KBM-7 (cell line): ENCODE measurements at places on chromosomes 6 and 20.

GRCh38 chr6:28865401-28866204 lies 58.2 kb downstream of the TRIM27 start:
- peak; percentile 77 for DNase-seq

- DNase-seq: no peak
Measured at GRCh38 chr6:167653561-167653960, 173.2 kb upstream of the AFDN start.

DNA sequence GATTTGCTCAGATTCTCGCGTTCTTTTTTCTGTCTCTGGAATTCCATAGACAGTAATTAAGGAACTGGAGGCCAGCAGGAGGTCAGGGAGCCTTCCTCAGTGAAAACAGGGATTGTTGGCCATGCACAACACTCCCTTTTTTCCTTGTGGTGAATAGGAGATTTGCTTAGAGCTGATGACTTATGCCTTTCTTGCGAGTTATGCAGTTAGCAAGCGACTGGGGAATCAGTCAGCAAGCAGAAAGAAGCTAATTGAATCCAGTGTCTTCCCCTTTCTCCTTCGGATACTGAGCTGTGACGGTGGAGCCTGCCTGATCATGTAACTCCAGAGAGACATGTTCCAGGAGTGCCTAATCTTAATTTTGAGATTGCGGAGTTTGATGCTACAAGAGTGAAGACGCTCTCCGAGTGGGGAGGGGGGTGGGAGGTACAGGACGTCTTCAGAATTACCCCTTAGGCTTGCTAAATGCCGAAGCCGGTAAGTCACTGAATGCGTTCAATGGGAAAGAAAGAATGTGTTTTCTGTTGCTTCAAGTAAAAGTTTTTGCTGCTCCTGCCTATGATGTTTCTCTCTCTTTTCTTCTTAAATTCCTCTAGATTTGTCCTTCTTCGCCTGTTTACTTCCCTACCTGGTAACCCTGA lies 165.9 kb downstream of the SASH1 start:
- DNase-seq: no peak

DNA sequence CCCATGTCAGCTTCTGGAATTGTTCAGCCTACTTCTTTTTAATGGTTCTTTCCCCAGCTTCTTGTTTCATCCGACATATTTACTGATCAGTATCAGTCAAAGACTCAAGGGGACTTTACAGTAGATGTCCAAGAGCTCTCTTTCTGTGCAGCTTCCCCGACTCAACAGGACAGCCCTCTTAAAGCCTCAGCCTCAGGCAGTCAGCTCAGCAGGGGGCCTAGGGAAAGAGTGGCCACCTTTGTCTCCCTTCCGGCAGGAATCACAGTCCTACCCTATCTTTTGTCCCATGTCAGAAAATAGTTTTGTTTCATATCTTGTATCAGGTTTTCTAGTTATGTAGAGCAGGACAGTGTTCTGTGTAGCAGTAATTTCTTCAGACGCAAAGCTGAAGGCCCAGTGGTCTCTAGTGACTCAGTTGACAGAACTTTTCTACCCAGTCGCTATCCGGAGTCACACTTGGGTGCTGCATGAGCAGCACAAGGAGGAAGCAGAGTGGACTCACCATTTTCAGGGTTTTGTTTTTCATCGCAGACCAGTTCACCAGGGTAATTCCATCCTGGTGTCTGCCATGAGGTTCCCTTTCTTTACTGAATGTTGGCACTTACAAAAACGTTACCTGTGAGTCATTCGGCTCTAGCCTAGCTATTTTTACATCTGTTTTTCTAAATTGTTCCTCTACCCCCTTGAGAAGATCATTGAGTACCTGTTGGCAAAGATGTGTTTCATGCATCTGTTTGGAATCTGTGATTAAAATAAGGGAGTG lies 47.7 kb downstream of the SPATA2 start:
- DNase-seq: no peak

GRCh38 chr20:33093074-33093473 lies 13.6 kb downstream of the BPIFB4 start:
- no peak for DNase-seq

GRCh38 chr6:113120224-113120581 lies 736.9 kb upstream of the MARCKS start:
- no peak for DNase-seq

DNA sequence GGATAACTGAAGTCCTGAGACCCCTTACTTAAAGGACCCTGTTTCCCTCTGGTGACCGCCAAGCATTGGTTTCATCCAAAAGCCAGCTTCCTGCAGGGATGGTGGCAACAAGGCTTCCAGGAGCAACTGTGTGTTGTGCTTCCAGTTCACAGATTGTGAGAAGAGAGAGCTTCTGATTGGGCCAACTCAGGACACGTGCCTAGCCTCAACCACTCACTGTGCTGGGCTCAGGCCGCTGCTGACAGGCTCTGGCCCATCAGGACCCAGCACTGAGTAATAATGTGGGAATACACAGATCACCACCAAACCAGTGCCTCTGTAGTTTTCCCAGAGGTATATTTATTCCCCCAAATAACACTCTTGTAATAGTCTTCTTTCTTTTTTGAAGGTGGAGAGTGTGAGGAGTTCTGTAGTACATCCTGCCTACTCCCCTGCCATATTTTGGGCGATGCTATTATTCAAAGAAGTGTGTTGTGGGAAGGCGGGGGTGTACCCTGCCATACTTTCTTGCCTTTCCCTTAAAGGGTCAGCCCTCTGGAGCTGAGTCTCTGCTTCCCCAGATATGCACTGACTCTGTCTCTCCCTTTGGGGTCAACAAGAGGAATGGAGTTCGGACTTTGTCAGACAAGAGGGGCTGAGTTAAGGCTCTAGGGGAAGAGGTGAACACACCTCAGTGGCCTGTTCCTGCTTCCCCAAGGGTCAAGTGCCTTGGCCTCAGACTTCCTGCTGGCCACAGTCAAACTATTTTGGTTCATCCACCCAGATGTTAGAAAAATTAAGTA lies 23.2 kb downstream of the PPP1R16B start:
- DNase-seq: no peak

DNA sequence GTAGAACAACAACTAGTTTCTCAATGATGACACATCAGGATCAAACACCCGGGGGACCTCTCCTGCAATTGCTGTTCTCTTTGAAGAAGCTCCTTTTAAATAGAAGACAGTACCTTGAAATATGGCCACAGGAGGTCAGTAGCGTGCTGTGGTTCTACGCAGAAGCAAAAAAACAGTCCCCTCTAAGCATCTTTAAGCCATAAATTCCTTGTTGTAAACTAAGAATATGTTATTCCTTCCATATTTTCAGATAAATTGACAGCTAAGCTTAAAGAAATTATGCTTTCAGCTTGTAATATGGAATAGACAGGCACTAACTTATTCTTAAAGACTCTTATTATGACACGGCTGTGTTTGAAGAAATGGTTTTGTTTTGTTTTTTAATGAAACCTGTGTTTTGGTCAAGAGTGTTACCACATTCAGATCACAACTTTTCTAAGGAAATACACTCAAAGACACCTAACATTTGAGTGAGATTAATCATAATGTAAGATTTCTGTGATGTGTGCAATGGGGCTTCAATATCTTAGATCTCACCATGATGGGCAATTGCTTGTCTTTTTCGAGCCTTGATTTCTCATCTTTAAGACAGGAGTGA lies 49.7 kb upstream of the IL20RA start:
- DNase-seq: peak; percentile 79

DNA sequence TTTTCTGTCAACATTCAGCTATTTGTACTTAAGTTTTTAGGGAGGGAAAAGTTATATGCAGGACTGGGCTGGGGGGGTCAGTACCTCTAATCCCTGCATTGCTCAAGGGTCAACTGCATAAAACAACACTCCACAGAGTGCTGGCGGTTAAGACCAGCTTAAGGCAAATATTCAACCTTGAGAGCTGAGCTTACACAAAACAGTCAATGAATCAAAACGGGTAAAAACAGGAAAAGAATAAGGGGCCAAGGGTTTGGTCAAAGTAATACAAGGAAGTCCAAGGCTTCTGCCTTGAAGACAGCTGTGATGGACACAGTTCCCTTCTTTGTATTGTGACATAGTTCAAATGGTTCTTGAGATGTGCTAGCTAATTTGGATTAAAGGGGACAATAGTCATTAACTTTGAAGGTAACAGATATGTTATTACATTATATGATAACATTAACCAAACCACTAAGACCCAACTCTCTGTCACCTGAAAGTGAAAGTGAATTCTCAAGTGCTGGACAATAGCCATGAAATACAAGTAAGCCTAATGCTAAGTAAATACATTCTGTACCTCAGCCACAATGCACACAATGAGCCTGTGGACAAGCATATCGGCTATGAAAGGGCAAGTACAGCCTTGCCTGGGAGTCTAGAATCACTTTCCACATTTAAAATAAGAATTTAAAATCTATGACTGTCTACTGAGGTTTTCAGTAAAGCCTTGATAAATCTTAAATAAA lies 106.8 kb downstream of the PDE10A start:
- no peak for DNase-seq

GRCh38 chr6:27532820-27533538 lies 60.1 kb upstream of the ZNF184 start:
- DNase-seq: no peak

DNA sequence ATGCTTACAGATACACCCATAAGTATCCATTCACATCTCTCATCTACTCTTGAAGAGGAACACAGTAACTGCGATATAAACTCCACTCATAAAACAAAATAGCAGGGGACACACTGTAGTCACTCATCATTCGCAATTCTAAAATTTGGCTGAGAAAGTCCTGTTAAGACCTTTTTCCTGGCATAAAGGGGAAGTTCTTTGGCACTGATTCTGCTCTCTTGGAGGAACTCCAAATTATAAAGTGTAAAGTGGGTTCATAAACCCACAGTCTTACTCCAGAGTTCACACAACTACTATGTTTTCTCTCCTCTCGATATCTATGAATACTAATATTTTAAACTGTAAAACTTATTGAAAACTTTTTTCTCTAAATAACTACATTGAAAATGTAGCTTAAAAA lies 80.6 kb downstream of the ADGB start:
- DNase-seq: no peak

DNA sequence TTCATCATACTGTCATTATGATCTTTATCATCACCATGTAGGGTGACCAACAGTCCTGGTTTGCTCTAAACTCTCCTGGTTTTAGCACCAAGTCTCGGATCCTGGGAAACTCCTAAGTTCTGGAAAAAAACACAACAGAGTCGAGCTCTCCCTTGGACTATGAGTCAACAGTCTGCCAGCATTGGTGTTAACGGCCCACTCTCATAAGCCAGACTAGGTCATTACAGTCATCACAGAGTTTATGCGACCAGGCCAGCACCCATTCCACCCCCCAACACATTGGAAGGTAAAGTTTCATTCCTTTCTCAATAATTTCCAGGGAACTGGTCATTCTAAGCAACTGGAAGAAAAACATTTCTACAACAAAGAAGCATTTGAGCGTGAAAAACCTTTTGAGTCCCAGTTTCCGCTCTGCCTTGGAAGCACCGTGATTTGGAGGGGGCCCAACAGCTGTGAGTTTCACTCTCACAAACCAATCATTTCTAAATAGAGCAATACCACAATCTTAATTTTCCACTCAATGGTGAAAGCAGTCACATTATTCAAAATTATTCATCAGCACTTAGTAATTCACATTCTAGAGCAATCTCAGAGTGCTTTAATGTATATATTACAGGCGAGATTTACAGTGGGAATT lies 445.0 kb downstream of the CDH26 start:
- no peak for DNase-seq

- DNase-seq: no peak
Measured at GRCh38 chr6:126888727-126889725, 229.4 kb upstream of the RSPO3 start.

DNA sequence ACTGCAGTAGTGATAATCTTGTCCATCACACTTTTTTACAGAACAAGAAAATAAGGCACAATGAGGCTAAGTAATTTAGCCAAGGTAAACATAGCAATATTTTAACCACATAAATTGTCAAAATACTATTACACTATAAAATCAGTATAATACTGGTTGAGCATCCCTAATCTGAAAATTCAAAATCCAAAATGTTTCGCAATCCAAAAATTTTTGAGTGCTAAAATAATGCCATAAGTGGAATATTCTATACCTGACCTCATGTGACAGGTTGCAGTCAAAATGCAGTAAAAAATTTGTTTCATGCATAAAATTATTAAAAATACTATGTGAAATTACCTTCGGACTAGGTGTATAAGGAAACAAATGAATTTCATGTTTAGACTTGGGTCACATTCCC lies 101.5 kb downstream of the PDSS2 start:
- no peak for DNase-seq

DNA sequence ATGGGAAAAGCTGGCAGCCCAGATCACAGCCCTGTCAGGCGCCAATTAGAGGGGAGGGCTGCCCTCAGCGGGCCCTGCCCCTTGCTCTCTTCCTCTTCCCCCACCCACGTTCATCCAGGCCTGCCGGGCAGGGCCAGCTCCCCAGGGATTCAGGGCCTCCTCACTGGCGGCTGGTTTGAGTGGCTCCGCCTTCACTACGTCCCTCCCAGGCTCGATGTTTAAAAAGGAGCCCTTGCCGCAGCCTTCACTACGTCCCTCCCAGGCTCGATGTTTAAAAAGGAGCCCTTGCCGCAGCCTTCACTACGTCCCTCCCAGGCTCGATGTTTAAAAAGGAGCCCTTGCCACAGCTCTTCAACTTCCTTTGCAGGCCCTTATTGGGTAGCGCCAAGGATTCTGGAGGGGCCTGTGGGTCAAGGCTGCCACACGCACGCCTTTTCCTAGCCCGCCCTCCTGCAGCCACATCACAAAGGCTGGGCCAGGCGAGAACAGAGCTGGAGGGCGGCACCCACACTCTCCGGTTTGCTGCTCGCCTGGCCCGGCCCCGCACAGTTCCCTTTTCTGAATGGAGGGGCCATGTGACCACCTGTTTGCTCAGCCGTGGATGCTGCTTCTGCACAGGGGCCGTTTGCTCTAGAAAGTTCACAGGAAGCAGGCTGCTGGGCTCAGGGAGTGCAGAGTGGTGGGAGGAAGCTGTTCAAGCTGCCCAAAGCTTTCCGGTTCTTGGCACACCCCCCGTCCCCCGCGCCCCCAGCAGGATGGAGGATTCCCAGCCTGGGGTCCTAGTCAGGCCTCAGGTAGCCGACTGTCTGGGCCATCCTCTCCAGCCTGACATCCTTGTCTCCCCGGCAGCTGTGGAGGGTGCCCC lies 1.6 kb downstream of the SLC17A9 start:
- DNase-seq: peak; percentile 99

GRCh38 chr6:100210137-100211117 lies 216.4 kb upstream of the MCHR2 start:
- no peak for DNase-seq

DNA sequence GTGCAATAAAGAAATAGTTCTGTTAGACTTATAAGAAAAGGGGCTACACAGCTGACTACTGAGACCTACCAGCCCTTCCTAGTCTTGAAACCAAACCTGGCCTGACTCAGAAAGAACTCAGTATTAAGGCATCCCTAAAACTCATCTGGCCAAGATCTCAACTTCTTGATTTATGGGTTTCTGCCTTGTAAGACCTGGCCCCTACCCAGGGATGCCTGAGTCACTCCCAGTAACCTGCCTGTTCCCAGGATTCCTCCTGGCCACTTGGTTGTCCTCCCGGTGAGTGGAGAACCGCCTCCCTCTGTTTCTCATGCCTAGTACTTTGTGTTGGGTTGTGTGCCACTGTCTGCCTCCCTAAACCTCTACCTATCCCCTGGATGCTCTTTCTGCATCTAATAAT lies 189.4 kb upstream of the PREP start:
- no peak for DNase-seq
